ENCODE measurements at places on chromosomes 1 and 21.

- no peak for DNase-seq
Measured at GRCh38 chr1:219833214-219833815, 95.0 kb downstream of the SLC30A10 start.

GRCh38 chr1:199460933-199461332 is 566.6 kb upstream of the NR5A2 start:
- DNase-seq, result no peak

DNA sequence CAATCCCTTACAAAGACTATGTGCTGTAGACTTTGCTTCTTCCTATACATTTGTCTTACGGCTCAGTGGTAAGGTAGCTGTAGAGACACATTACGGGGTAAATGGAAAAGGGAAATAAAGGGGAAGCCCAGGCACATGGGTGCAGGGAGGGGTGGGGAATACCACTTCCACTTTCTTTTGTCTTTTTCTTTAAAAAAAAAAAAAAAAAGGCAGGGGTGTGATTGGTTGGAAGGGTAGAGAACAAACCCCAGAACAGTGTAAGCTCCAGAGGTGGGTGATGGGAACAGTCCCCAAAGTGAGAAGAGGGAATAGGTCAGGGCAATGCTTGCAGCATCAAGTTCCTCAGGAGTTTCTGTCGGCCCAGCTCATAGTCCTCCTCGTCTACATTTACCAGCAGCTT is 3.9 kb downstream of the NIT1 start:
- no peak for DNase-seq

DNA sequence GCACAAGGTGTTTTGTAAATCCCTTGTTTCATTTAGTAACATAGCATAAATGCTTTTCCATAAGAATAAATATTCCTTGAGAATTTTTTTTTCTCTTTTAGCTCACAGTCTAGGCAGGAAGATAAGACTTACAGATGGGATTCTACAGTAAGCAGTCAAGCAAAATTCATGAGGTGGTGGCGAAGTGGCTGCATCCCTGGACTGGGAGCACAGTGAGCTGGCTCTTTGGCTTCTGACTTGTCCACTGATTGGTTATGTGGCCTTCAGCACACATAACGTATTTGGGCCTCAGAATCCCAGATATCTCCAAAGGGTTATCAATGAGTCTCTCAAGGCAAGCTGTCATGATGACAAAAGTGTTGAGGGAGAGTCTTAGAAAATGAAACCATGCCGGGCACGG is 99.8 kb downstream of the EBNA1BP2 start:
- no peak for DNase-seq

DNA sequence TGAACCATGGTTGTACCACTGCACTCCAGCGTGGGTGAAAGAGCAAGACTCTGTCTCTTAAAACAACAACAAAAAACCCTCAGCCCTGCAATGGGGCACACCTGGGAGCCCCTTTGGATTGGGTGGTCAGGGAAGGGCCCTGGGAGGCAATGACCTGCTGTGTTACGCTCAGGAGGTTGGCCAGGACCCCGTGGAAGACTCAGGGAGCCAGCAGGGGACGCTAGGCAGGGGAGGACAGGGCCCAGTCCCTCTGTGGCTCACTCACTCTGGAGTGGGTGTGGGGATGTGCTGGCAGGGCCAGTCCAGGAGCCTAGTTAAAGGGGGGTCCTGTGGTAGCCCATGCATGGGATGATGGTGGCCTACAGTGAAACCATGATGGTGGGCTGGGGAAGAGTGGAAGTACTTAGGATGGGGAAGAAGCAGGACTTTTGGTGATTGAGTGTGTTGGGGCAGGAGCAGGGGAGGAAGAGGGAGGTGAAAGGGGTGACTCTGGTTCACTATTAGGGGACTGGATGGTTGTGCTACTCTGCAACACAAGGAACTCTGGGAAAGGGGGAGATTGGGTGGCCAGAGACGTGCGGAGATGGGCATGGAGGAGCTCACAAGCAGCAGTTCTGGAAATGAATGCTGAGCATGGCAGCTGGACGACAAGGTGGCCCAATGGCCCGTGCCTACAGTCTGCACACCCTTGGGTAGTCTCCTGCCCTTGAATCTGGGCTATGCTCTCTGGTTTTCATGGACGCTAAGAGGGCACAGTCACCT is 56.3 kb upstream of the FAM20B start:
- DNase-seq, result no peak

DNA sequence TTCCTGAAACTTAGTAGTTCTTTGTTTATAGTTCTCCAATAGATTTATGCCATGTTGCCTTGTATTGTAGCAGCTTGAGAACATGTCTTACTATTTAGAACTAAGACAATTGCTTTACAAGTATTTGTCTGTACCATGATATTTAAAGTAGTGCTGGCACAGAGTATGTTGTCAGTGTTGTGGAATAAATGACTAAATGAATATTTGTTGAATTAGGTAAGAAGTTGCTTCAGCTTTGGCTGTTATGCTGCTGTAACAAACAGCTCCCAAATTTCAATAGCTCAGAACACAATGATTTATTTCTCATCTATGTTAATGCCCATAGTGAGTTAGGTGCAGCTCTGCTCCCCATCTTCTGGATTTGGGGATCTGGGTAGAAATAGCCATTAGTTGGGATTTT is 90.2 kb upstream of the VCAM1 start:
- no peak for DNase-seq

DNA sequence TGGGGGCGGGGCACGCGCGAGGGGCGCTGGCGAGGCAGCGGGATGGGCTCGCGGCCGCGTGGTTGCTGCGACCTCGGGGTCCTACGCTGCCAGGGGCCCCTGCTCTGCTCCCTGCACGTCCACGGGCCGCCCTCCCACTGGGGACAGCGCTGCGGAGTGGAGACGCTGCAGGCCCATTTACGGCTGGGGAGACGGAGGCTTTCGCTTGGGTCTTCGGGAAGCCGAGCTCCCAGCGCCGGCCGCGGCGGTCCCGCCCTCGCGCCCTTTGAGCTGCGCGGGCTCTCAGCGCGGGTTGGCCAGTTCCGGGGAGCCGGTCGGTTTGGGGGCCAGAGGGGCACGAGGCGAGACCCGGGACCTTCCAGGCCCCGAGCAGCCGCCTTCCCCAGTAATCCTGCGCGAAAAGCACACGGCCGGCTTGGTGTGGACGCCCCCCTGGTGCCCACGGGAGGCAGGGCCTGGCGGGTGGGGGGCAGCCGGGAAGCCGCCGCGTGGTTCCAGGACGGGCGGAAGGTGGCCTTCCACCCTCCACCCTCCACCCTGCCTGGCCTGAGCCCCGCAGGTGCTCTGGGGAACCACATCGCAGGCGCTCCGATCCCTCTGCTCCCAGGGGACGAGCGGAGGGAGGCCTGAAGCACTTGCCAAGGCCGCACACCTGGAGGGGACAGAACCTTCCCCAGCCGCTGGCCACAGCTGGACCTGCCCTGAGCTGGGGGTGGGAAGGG is 570 bp upstream of the PEX10 start:
- no peak for DNase-seq

DNA sequence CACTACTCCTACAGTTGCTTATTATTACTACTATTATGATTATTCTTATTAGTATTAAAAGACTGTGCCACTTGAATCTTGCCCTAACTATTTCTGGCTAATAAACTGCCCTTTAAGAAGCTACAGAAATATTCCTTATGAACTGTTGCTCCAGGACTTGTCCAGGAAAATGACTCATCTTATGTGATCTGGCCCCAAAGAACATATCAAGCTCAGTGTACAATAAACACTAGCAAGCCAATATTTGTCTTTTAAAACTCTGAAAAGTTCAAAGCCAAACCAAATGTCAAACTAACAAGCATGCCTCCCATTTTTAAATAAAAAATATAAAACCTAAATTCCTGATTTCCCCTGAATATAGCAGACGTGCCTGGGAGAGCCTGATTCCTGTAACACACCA is 88.7 kb upstream of the SIM2 start:
- no peak for DNase-seq

DNA sequence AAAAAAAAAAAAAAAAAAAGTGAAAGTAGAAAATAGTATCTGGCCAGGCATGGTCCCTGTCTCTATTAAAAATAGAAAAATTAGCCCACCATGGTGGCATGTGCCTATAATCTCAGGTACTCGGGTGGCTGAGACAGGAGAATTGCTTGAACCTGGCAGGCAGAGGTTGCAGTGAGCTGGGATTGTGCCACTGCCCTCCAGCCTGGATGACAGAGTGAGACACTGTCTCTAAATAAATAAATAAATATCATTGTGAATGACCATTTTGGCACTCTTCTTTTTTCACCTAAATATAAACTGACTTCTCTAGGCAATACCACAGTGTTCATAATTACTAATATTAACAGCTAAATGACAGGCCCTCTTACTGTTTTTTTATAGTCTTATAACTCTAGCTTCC is 14.5 kb downstream of the ELOA start:
- no peak for DNase-seq

DNA sequence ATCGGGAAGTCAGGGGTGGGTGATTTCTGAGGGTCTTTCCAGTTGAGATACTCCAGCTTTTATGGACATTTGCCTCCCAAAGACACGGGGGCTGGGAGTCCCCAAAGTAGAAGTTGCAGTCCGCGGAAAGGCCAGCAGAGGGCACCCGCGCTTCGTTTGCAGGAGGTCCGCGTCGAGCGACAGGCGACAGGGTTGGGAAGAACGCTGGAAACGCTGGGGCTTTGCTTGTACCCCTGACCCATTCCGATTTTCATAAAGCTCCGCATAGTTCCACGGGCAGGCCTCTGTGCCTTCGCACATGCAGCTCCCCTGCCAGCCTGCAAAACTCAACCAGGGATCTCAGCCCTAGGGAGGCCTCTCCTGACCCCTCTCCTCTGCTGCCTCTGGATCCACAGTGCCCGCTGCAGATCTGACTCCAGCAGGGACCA is 44.2 kb upstream of the LAPTM5 start:
- peak; percentile 74 for DNase-seq

DNA sequence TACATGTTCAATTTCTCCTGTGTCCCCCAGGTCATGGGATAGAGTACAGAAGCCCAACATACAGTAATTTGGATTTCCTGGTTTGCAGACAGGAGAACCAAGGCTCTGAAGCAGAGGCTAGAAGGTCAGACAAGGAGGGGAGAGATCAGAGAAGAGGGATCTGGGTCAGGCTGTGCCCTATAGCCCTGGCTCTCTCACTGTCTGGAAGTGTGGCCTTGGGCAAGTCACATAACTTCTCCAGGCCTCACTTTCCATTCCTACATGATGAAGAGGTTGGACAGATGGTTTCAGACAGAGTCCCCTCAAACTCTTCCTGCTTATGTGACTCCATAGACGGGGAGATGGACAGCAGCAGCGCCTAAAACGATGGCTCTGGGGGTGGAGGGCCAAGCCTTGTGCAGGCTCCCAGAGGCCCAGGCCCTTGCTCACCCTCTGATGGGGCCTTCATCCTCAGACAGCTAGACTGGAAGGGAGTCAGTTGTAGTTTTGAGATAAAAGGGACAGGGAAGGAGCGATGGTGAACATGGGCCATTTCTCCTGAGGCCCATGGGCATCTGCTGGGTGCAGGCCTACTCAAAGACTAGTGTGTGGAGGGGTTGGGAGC is 2.9 kb downstream of the TRIM62 start:
- DNase-seq, result no peak

GRCh38 chr1:224106568-224107281 is 7.2 kb upstream of the FBXO28 start:
- DNase-seq, result no peak

DNA sequence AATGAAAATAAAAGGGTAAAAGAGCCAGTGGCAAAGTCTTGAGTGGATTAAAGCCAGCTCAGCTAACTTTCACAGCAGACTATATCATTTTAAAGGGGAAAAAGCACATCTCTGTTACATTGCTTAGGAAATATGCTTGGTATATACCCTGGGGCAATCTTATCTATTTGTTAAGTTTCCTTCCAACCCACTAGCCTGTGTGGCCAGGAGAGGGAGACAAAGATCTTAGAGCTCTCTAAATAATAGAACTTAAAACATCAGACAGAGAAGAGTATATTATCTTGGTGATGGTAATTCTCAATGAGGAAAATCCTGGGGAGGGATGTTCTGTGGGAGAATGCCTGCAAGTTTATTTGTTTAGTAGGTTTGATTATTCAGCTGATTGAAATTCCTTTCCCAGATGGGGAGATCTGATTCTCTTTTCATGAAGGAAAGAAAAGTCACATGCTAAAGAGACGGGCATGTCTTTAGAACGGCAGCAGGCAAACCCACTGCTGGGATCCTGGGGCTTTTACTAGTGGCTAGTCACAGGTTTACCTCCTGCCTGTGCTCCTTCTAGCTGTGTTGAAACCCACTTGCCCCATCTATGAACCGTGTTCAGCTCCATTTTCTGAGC is 3.6 kb downstream of the KCNE2 start:
- DNase-seq, result peak; percentile 53

Data from left kidney (tissue), 8 donors.